ENCODE measurements at places on chromosomes 16 and 17.

GRCh38 chr17:74881073-74881472 is 8.3 kb upstream of the FDXR start:
- DNase-seq: no peak

DNA sequence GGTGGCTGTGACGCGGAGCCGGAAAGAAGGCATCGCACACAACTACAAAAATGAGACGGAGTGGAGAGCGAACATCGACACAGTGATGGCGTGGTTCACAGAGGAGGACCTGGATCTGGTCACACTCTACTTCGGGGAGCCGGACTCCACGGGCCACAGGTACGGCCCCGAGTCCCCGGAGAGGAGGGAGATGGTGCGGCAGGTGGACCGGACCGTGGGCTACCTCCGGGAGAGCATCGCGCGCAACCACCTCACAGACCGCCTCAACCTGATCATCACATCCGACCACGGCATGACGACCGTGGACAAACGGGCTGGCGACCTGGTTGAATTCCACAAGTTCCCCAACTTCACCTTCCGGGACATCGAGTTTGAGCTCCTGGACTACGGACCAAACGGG is 4.4 kb downstream of the ENPP7 start:
- no peak for DNase-seq

- no peak for DNase-seq
These were observed 29.8 kb downstream of the CDIP1 start for GRCh38 chr16:4508806-4509205.

DNA sequence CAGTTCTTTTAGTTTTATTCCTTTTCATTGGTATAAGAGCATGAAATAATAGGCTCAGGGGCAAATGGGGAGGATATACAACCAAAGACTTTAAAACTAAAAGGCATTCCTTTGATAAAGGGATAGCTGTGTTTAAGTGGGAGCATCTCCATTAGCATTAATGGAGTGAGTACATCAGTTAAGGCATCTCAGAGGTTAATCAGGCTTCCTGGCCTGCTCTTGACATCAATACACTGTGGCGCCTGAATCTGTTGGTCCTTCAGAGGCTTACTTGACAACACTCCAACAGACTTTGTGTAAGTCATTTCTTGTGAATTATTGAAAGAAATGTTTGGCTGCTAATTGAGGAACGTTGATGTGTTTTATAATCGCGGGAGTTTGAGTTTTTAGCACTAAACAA is 230.7 kb downstream of the BCAS3 start:
- no peak for DNase-seq

GRCh38 chr17:6070430-6070912 is 292 bp downstream of the WSCD1 start:
- no peak for DNase-seq

- no peak for DNase-seq
These were observed 14.9 kb upstream of the RBFOX3 start for GRCh38 chr17:79625706-79626105.

GRCh38 chr16:89678258-89678657 is 8.2 kb upstream of the CDK10 start:
- no peak for DNase-seq

DNA sequence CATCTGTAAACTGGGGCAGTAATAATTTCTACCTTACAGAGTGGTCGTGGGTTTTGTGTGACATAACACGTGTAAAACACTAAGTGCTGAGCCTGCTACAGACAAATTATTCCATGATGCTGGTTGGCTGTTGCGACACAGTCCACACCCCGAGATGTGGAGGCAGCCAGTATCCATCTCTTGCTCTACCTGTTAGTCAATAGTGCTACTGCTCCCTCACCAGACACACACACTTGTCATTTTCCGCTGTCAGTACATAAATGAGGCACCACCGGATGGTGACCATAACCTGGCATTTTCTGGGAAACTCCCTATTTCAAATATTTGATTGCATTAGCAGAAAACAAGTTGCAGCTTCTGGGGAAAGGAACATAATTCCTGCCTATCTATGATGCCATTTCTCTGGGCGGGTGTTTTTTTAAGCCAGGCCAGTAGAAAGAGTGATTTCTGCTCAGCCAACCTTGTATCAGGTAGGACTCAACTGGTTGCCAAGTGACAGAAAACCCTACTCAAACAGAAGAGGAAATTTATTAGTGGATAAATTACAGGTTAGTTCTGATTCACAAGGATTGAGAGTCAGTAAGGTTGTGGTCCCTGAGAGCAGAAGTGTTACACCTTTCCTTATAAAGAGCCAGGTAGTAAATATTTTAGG is 24.1 kb downstream of the DNAJA2 start:
- DNase-seq: no peak

All from GF-D8 (cell line).